ENCODE measurements at places on chromosomes 7 and 10.

GRCh38 chr7:151008511-151009323 is 15.6 kb downstream of the ATG9B start:
- DNase-seq: peak; percentile 73

- no peak for DNase-seq
Measured at GRCh38 chr10:124008187-124008586, 85.2 kb downstream of the CHST15 start.

- no peak for DNase-seq
Measured at GRCh38 chr10:70106958-70107791, 25.4 kb downstream of the AIFM2 start.

DNA sequence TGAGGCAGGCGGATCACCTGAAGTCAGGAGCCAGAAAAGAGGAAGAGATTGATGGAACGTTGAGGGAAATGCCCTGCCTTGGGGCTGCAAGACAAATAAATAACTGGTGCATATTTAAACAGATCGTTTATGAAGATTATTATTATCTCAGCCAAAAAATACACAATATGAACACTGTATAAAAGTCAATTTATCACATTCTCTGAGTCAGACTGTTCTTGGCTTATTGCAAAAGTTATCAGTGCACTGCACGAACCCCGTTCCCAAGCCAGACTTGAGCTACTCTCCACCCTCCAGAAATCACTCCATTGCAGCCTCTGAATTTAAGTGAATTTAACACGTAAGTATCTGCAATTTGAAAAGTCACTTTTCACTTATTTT is 1.6 kb downstream of the DNMBP start:
- no peak for DNase-seq

GRCh38 chr7:1681581-1681980 is 11.5 kb downstream of the ELFN1 start:
- DNase-seq: no peak

DNA sequence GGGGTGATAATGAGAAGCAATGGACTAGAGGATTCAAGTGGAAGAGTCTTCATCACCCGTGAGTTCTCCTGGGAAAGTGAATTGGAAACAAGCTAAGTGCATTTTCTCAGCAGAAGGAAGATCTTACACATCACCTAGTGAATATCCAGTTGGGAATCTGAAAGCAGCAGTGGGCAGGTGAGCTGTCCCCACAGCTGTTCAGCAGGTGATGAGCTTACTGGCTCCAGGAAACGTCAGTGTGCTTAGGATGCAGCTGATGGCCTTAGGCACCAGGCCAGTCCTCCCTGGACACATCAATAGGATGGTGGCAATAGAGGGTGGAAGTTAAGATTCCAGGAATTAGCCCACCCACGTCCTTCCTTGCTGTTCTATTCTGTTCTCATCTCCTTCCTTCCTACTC is 66.7 kb downstream of the NOD1 start:
- no peak for DNase-seq

DNA sequence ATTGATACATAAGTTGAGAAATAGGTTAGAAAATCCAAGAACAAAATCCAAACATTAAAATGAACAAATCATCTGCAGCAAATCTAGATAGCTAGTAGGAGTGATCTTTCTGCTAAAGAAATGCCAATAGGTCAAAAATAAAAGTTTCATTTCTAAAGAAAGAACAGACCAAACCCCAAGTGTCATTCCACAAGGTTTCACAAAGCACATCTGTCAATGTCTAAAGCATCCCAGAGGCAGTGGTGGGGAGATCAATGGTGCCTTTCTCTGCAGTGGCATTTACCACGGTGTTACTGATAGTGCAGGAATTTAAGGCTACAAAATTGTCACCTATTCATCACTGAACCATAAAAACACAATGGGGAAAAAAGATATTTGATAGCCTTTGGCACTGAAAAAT is 147.9 kb downstream of the PARD3 start:
- no peak for DNase-seq

DNA sequence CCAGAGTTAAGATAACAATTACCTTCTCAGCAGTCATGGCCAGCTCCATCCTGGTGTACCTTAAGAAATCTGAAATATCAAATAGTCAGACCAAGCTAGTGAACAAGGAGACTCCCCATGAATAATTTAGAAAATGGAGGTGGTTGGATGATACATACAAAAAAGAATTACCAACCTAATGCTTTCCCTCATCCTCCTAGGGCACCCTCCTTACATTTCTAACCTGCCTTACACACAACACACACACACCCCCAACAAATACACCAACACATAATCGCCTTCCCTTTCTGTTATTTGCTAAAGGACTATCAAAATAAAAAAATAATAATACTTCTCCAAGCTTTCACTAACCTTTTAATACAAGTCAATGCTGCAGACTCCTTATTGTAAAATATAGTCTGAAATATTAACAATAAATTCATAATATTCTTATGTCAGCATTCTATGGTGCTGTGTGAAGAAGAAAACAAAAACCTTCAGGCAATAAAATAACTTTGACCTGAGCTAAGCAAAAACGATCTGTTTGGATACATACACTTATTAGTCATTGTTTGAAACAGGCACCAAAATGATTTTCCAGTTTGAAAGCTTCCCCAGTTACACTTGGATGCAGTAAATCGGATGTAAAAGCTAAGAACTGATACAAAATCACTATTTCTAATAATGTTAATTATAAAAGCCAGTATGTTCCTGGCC is 3.4 kb downstream of the TWIST1 start:
- DNase-seq: no peak

DNA sequence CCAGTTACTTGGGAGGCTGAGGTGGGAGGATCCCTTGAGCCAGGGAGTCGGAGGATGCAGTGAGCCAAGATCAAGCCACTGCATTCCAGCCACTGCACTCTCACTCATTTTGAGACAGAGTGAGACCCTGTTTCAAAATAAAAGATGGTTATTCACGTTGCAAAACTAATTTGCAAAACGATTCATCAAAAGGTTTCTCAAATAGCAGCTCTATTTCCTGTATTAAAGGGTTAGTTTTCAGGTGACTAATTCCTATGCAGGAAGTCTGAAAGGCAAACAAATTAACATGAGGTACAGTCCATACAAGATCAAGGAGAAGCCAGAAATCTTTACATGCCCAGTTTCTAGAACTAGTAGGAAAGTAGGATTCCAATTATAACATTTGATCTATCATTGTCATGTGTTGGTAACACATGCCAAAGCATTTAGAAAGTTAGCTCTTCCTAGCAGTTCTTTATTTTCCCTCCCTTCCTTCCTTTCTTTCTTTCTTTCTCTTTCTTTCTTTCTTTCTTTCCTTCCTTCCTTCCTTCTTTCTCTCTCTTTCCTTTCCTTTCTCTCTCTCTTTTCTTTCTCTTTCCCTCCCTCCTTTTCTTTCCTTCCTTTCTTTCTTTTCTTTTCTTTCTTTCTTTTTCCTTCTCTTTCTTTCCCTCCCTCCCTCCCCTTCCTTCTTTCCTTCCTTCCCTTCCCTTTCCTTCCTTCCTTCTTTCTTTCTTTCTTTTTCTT is 49.3 kb downstream of the DENND2A start:
- DNase-seq: no peak

- DNase-seq: no peak
Measured at GRCh38 chr10:9535744-9536143, 1481.3 kb downstream of the GATA3 start.

DNA sequence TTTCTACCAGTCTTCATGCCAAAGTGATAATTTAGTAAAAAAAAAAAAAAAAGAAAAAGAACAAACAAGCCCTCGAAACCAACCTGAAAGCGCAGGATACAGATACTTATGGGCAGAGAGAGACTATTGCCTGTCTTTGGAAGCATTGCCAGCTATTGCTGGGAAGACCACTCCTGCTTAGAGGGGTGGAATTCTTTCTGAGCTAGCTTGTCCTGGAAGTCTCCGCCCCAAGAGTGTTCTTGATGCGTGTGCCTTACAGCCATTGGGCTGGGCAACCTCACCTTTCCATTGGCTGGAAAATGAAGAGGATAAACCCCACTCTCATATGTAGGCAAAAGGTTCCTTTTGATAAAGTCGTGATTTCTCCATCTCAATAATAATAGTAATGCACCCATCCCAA is 19.9 kb upstream of the INSYN2A start:
- DNase-seq: no peak

DNA sequence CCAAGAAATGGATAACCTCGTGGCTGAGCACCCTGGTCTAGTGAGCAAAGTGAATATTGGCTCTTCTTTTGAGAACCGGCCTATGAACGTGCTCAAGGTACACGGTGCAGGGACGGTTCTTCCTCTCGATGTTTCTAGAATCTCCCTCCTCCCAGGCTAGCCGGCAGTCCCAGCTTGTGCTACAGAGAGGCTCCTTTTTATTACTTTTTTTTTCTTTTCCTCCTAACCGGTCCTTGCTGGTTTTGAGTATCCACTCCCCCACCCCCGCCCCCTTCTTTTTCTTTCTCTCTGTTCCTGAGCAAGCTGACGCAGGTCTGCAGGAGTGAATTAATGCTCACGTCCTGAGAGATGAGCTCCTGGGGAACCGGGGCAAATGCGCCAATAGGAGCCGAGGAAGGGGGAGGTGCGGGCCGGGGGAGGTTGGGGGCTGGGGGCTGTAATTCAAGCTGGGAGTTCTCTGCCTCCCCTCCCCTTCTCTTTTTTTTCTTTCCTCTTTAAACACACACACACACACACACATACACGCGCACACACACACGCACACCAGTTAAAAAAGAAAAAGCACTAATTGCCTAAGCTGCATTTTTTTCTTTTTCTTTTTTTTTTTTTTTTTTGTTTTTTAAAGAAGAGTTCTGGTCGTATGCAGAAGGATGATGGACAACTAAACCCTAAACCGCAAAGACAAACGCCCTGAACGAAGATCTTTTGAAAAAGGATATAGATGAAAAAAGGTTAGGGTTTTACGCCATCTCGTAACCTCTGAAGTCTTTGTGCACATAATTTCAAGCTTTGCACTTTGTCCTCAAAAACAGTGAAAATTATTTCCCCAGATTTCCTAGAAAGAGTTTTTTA is 6.6 kb downstream of the CPA2 start:
- DNase-seq: no peak

DNA sequence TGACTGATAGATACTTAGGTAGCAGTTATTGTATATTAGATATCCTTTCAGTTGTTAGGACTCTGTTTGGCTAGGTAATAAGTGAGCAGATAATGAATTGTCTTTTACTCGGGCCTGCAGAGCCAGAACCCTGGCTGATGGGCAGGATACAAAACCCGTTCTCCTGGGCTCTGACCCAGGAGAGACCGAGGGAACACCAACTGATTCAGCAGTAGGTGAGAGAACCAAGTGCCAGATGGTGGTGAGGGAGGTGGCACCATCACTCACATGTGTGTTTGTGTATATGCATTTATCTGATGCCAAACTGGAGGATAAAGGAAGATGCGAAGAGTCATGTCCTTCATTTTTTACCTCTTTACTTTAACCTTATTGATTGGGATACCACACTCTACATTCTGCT is 115.7 kb upstream of the SAMD8 start:
- DNase-seq: no peak

DNA sequence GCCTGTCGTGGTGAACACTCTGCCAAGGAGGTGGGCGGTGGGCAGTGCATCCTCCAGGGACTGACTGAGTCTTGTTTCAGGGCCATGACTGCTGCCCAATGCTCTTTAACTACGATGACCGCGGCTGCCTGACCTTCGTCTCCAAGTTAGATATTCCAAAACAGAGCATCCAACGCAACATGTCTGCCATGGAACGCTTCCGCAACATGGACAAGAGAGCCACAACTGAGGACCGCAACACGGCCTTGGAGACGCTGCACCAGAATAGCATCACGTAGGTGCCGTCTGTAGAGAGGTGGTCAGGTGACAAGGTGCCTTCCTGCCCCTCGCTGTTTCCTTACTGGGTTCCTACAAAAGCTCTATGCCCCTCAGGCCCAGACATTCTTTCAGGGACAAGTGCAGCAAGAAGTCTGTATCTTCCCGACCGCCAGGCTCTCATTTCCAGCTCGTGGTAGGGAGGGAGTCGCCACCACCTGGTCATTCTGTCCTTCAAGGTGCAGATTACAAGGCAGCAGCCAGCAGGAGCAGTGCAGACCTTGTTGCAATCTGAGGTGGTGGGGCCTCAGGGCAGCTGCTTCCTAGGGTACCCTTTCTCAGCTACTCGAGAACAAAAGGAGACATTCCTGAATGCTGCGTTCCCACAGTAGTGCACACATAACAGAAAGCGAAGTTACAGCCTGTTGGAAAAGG is 14.9 kb upstream of the ARPC1B start:
- DNase-seq: no peak

GRCh38 chr10:126704649-126705048 is 34.2 kb upstream of the C10orf90 start:
- DNase-seq: no peak

GRCh38 chr10:132208462-132209050 is 21.8 kb downstream of the DPYSL4 start:
- no peak for DNase-seq

GRCh38 chr10:78529262-78529661 is 495.6 kb downstream of the RPS24 start:
- no peak for DNase-seq

- DNase-seq: no peak
Measured at GRCh38 chr7:51325908-51326307, 9.3 kb upstream of the COBL start.

GRCh38 chr10:59550061-59550460 is 159.6 kb downstream of the SLC16A9 start:
- no peak for DNase-seq

GRCh38 chr7:134210976-134211663 is 84.0 kb downstream of the LRGUK start:
- DNase-seq: no peak

DNA sequence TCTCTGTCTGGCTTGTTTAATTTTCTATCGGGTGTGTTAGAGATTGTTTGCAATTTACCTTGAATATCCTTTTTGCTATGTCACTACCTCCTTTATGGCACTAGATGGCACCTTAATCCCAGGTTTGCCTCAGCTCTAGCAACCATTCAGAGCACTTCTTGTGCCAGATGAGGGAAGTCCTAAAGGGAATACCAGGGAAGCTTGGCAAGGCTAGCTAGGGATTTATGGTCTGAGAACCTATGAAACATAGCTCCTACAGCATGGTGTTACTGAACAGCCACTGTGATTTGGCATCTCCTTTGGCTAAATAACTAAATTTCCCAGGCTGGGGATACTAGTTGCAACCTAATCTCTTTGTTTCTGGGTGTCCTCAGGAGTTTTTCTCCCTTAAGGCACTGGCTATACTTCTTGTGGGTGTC is 69.0 kb upstream of the VOPP1 start:
- DNase-seq: no peak

- no peak for DNase-seq
Measured at GRCh38 chr10:125082881-125083575, 77.3 kb downstream of the CTBP2 start.

GRCh38 chr10:128956149-128956548 is 510.9 kb upstream of the MGMT start:
- no peak for DNase-seq

GRCh38 chr7:66377045-66377444 is 171.9 kb downstream of the TPST1 start:
- DNase-seq: no peak

- DNase-seq: no peak
Measured at GRCh38 chr7:68474661-68475216, 1123.5 kb upstream of the AUTS2 start.

GRCh38 chr10:27646604-27647175 is 98.9 kb downstream of the MKX start:
- no peak for DNase-seq

GRCh38 chr7:48518092-48518491 is 346.8 kb downstream of the ABCA13 start:
- DNase-seq: no peak
